CD4-positive, alpha-beta T cell treated with Interleukin-12 subunit alpha and Interleukin-12 subunit beta, for 1 hour (primary cell): ENCODE measurements at places on chromosomes 11 and 22.

DNA sequence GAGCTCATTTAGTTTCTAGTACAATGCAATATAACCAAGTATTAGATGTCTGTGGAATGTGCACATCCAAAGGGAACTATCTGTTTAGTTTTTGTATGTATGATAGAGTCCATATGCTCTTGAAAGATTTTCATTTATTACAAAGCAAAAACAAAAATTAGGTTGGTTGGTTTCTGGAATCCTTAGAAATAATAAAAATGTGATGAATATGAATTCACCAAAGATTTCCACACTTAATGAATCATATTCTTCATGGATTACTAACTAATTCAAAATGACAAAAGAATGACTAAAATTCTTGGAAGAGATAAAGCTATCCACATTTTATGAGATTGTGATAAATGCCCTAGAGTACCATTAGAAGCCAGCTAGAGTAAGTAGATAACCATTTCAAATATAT lies 261.1 kb downstream of the SBF2 start:
- no peak for DNase-seq

GRCh38 chr11:9825315-9825714 lies 161.4 kb downstream of the SWAP70 start:
- DNase-seq = no peak

DNA sequence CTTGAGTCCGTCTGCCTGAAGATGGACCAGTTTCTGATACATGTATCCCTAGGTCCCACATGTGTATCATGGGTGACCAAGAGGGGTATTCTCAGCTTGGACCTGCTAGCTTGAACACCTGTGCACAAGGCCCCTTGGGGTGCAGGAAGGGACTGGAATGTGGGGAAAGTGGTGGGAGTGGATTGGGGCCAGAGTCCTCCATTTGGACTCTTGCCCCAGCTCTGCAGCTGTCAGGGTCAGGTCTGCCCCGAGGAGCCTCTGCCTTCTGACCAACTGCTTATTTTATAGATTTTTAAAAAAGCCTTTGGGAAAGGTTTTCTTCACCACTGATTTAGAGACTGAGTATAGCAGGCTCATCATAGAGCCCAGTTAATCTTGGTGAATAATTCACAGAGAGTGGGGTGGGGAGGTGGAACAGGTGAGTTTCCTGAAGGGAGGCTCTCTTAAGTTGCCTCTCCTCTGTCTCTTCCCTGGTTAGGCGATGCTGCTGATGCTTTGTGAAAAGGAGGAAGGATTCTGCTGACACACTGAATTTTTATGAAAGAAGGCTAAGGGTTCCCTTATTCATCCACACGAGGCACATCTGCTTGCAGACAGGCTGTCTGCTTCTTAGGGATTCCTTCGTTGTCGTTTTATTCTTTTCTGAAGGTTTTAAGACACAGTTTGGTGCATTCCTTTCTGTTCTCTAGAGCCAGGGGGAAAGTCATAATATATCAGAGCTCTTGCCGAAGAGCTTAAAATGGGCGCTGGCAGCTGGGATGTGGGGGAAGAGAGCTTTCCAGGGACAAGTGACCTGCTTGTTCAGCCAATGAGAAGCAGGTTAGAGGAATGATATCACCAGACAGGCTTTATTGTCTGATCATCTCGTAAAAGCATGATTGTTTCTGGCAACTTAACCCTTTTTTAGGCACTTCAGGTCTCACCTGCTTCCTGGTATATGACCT lies 19.9 kb downstream of the TRIM44 start:
- DNase-seq = no peak

GRCh38 chr11:12680246-12680939 lies 6.2 kb downstream of the TEAD1 start:
- DNase-seq = no peak

DNA sequence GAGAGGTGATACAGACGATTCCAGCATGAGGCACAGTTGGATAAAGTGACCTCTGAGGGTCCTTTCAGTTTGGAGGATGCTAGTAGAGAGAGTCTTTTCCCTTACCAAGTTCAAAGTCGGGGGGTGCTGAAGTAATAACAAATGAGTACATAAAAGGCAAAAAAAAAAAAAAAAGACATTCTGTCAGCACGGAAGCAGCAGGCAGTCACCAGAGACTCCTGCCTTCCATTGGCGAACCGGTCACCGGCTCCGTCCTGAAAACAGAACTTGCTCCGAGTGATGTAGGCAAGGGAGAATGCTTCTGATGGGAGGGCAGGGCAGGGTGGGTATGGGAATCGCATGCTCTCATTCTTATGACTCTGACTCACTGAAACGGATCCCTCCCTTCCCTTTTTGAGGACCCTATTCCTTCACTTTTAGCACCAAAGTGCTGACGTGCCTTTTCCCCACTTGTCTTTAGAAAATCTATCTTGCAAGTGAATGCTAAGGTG lies 65.9 kb downstream of the PRR5L start:
- no peak for DNase-seq

GRCh38 chr11:10490398-10491241 lies 35.6 kb downstream of the AMPD3 start:
- no peak for DNase-seq

- no peak for DNase-seq
These were observed 1389.8 kb downstream of the TBC1D22A start for GRCh38 chr22:48152164-48152775.

DNA sequence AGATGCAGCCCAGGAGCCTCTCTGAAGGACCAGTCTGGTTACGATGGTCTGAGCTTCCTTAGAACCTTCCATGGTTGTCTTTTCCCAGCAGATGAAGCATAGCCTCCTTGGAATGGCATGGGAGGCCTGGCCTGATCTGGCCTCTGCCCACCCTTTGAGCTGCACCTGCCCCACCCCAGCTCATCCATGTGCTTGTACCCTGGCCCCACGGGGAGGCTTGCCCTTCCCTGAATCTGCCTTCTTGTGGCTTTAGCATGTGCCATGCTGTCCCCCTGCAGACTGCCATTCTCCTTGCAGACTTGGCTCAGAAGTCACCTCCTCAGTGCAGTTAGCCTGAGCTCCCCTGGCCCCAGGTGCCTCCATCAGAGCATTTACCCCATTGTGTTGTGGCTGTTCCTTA lies 62.5 kb downstream of the FBLN1 start:
- no peak for DNase-seq

DNA sequence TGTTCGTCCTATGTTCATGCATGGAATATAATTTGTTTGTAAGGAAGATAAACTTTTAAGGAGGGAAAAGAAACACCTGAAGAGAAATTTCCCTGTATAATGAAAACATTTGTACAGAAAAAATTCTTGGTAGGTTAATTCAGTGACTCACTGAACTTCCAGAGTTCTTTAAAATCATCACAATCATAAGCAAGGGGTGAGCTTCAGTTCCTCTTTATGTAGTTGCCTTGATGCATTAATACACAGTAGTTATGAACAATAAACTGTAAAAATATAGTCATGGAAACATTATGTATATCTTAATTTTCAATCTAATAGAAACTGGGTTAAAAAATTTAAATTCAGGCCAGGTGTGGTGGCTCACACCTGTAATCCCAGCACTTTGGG lies 1.1 kb upstream of the C11orf65 start:
- DNase-seq = no peak

- no peak for DNase-seq
These were observed 28.8 kb downstream of the YAP1 start for GRCh38 chr11:102139081-102139498.

DNA sequence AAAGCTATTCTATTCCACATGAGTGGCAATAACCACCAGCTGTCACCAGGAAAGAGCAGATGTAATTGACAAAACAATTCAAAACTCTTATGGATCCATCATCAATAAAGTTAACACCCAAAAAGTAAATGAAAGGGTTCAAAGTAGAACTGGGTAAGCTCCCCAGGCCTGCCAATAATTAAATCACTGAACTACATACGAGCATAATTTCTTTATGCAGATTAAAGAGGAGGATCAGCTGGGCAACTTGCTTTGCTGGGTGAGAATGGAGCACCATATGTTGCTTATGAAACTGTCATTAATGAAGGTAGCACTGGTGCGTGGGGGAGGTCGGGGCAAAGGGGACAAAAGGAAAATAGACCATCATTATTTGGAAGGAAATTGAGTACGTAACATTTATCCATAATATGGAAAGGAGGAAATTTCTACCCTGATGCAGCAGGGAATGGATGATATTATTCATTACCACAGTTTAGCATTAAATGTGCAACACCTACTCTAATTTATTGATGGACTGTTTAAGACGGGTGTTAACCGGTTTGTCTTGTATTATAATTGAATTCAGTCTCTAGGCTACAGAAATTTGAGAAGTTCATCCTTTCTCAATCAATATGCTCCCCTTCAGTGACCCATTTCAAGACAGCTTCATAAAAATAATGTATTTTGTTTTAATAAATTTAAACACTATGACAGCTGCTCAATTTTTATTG lies 315.9 kb downstream of the CADM1 start:
- DNase-seq = no peak

DNA sequence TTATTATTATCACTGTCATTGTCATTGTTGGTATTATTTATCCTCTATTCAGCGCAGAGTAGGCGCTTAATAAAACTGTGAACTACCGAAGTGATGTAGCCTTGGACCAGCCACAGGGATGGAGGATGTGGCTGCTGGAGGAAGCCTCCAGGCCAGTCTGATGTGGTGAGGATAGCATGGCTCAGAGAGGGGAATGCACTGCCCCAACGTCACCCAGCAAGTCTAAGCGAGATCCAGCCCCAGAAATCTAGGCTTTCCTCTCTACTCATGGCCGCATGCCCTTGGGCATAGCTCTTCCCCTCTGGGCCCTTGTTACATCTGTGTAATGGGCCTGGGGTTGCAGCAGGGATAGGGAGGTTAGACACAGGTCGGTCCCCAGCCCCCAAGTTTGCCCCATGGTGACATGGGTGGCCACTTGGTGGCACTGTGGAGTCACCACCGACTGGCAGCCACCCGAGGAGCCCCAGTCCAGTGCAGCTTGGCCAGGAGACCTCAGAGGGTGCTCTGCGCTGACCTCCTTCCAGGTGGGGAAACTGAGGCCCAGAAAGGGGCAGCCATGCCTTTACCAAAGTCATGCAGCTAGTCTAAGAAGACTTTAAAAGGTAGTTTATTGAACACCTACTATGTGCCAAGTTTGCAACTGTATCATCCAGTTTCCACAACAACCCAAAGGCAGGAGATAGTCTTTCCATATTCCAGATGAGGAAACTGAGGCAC lies 395.7 kb downstream of the MN1 start:
- DNase-seq = no peak

DNA sequence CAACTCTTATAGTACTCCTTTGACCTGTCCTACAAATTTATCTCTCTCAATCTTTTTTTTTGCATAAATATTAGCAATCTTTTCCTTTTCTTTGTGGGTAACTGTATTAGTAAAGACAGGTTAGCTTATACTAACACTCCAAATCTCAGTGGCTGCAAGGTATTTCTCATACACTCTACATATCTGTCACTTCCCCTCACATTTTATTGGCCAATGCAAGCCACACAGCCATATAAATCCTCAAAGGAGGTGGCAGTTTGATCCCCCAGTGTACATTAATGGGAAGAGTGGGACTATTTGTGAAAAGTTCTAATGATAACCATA lies 42.6 kb upstream of the EED start:
- peak; percentile 21 for DNase-seq

DNA sequence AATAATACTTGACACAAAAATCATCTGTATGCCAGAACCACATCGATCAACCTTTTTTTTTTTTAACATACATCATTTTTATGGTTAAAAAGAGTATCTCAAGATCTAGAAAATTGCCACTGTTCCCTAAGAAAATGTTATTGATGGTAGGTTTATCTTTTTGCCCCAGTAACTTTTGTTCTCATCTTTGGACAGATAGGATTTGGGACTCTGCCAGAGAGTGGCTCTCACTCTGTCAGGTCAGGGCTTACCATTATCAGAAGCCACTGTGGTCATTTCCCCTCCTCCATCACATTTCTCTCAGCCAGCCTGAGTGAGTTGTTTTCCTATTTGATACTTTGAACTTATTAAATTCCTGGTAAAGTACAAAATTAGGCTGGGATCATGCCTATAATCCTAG lies 47.9 kb upstream of the YWHAH start:
- DNase-seq = no peak

GRCh38 chr22:48919187-48919590 lies 908.5 kb downstream of the BRD1 start:
- DNase-seq = no peak

DNA sequence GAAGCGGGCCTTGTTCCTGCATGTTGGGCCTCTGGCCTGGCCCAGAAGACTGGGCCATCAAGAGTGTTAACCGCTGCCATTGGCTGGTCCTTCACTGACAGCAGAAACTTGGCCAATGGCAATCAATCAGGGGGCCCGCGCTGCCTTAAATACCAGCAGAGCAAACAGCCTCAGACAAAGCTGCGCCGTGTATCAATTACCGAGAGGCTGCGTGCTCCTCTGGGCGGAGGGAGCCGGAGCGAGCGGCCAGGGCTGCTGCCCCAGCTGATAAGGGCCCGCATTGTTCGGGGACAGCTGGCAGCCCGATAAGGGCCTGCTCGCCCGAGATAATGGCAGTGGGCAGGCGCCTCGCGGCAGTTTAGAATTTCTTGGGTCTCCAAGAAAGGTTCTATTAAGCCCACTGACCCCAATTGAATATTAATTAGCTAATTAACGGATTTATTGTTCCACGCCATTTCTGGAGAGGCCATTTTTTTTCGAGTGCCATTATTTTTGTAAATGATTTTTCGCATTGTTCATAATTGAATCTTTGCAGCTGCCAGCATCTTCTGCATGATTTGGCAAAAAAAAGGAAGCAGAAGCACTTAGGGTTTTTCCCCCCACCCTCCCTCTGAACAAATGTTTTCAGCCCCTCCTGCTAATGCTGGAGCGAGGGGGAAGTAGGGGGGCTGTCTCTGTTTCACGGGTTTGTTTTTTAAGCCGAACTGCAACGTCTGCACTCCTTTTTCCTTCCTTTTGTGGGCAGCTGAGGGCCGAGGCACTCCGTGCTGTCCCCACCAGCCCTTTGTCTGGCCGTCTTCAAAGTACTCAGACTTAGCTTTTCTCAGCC lies 37.6 kb upstream of the RIC3 start:
- peak; percentile 3 for DNase-seq

- DNase-seq = no peak
These were observed 40.7 kb upstream of the POU2AF1 start for GRCh38 chr11:111419641-111420327.

DNA sequence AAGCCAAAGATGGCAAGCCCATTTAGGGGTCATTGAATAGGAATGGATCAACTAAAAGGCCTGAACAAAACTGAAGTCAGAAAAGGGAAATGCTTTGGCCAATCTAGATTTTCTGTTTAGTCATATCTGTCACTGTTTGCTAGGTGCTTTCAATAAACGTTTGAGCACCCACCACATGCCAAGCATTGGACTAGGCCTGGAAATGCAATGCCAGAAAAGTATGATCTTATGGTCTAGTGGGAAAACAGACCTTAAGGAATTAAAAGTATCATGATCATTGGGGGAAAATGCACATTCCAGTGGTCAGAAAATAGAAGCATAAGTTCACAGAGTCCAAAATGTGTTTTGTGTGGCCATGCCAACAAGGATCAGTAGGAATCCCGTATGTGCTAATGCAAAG lies 76.8 kb upstream of the BIRC3 start:
- no peak for DNase-seq

DNA sequence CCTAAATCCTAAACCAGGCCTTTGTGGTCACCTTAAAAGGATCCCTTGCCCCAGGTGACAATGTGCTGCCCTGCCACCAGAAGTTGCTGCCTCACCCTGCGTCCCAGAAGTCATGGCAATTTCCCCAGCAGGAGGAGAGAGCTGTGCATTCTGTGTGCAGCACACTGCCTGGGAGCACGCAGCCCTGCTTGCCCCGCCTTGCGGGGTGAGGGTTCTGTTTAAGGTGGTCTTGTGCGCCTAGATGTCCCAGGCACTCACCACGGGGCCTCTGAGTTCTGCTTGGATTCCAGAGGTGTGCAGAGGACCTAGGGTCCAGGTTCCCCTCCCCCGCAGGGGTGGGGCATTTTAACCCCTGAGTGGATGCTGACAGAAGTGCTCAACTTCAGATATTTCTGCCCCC lies 95.0 kb downstream of the GRAMD1B start:
- no peak for DNase-seq
